AG04450 (cell line): ENCODE measurements at places on chromosomes 1 and 21. TPM values are rescaled to one million over a fixed set of nuclear protein-coding genes. Genes with fewer than 3 reads are reported as not detected.

- DNase-seq, result no peak
Observed at GRCh38 chr1:205239078-205239477, 11.3 kb downstream of the TMCC2 start.

NID1 gene
- polyA plus RNA-seq, result 129 and 137 TPM in 2 replicates

DNA sequence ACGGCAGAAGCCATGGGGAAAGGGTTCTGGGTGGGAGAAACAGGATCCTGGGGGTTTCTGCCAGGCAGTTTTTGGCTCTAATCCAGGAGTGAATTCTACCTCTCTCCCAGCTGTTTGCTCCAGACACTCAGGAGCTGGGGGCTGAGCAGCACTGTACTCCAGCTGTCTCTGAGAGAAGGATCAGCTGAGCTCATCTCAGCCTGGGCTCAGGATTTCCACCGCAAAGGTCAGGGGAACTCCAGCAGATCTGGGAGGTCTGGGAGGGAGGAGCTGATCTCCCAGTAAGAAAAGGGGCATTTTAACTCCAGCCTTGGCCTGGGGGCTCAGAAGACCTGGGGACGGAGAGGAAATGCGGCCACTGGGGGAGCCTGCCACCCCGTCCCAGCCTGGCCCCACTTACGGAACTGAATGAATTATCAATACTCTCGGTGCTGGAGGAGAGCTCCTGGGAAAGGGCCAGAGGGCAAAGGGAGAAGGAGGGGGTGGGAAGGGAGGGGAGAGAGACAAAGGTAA is 17.3 kb downstream of the PI4KB start:
- peak; percentile 76 for DNase-seq

SYT2 gene
- 0.01 and 0.04 TPM in 2 replicates for polyA plus RNA-seq

CHI3L1 gene
- polyA plus RNA-seq, result 6.4 and 8.9 TPM in 2 replicates

SPRR1A gene
- not detected in 2 replicates for polyA plus RNA-seq

- no peak for DNase-seq
Observed at GRCh38 chr1:206145771-206146290, 28.6 kb upstream of the AVPR1B start.
